Stimulated activated CD8-positive, alpha-beta memory T cell treated with anti-CD3 and anti-CD28 coated beads, Interleukin-12 subunit alpha, Interleukin-12 subunit beta, amount 100 ng/mL, for 1 hour (primary cell): ENCODE measurements at places on chromosomes 7 and 10.

DNA sequence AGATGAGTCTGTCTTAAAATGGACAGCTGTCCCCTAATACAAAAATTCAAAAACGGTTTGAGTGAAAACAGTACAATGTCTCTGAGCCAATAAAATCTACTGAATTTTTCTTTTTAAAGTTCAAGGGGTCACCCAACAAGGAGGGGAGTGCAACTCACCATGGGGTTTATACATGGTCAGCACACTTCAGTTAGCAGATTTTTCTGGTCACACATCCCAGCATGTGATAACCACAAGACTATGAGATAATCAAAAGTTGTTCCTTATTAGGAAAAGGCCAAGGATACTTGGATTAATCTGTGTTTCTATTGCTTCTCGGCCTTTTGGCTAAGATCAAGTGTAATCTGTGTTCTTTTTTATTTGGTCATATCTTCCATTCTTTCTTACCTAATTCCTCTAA lies 31.6 kb downstream of the ABCB5 start:
- no peak for DNase-seq

DNA sequence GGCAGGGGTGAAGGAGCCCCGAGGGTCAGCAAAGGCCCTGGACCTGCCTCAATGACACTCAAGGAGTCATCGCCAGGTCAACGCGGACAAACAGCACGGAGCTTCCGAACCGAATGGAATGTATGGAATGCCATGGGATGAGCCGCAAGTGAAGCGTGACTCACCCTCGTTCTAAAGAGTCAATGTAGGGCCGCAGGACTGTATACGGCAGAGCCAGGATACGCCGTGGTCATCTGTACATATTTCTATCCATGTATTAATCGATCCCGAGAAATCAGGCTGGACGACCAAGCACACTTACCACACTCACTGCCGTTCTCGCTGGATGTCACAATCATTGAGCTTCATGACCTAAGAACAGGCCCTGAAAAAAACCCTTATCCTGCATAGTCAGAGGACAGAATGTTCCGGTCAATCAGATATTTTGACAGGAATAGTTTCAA lies 4.3 kb downstream of the SNX8 start:
- DNase-seq: no peak

DNA sequence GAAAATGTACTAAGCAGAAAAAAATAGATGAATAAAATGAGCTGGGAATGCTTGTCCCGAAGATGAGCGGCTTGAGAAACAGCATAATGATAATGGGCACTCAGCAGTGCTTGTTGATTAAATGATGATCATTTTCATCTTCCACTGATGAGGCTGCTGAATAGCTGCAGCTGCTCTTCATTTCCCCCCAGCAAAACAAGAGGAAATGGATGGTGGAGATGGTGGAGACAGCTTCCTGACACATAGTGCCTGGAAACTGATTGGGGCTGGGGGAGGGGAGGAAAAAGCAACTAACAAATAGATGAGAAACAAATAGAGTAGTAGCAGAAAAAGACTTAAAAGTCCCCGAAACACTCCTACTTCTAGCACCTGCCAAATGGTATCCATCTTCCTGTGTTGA lies 41.4 kb downstream of the MRC1 start:
- DNase-seq: no peak

- no peak for DNase-seq
Observed at GRCh38 chr10:120429395-120429794, 27.6 kb upstream of the PLPP4 start.

GRCh38 chr7:81744389-81744788 lies 25.5 kb downstream of the HGF start:
- DNase-seq: no peak

DNA sequence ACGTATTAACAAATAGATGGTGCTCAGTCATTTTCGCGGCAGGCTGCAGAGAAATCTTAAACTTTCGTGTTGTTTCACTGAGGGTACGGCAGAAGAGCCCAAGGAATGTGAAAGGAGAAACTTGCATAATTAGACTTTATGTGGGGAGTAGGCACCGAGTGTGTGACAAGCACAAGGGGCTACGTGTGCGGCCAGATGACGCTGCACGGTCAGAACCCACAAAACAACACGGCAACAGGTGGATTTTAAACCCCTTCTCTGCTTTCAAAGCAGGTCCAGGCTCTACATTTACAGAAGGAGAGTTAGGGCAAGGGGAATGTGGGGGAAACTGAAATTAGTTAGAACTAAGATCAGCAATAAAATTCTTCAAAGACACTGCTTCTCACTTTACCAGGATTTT lies 392 bp upstream of the UCN3 start:
- DNase-seq: no peak

GRCh38 chr7:123131556-123131955 lies 68.2 kb downstream of the SLC13A1 start:
- DNase-seq: no peak

DNA sequence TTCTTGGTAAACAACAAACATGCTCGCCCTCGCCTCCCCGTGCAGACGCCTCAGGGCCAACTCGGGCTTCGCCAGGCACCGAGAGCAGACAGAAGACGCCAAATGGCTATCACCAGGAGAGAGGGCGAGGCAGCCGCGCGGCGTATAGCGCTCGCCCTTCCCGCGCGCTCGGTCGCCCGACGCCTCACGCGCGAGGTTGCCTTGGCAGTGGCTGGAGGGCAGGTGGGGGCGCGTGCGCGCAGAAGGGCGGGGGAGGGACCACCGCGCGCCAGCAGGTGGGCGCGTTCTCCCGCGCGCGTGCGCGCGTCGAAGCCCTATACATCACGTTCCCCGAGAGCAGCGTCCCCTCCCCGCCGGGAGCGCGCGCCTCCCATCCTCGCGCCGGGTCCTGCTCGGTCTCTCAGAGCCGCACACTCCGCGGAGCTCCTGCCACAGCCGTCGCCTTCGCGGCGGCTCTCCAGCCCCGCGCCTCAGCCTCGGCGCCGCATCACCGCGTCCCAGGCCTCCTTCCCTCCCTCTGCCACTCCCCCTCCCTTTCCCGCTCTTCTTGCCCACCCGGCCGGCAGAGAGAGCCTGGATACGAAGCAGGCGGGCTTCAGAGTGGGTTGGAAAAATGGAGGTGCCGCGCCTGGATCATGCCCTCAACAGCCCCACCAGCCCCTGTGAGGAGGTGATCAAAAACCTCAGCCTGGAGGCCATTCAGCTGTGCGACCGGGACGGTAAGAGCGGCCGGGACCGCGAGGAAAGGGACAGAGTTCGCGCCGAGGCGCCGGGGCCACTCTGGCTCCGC lies at the start of gene PHYHIPL:
Gene PHYHIPL, plus strand, starts transcription at position 403 of the 790 bp plus-strand sequence. Its CDS starts 211 bp downstream, at position 614.
- DNase-seq: no peak

DNA sequence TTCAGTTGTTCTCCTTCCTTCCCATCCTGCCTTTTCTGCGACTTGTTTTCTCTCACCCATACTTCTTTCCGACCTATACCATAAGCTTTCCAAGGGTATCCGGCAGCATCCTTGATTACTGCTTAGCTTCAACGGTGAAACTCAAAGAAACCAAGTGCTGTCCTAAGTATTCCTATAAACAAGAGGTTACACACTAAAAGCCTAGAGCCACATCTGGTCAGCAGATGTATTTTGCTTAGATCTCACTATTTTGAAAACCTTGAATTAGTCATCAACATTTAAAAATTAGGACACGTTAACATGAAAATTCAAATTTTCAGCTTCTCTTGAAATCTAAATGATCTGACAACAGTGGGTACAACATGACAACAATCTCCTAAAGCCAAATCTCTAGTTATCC lies 20.0 kb downstream of the ARHGAP21 start:
- no peak for DNase-seq

GRCh38 chr7:28955356-28955717 lies 2.8 kb downstream of the TRIL start:
- DNase-seq: no peak

DNA sequence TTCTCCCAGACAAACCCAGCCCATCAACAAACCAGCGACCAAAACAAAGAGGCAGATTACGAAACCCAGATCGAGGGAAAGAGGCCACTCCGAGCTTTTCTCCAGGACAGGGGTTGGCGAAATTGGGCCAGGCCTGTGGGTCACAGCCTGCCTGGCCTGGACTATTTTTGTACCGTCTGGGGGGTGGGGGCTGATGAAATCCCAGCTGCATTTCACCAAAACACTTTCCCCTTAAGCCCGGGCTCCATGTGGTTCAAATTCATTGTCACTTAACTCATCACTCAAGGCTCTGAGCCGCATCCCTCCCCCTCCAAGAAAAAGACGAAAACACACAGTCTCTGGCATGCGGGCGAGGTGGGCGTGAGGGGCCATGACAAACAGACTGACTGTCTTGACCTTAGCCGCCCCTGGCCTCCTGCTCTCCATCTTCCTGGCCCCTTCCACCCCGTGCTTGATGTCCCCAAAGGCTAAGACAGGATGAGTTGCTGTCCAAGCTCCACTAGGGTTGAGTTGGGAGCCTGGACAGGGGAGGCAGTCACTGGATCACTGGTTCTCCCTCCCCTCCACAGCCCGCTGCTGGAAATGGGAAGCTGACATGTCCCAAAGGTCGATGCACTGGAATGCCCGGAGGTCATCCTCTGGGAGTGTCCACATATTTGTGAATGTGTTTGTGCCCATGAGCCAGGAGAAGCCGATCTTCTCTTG lies 19.2 kb downstream of the TMEM270 start:
- DNase-seq: no peak

GRCh38 chr10:128161031-128161430 lies 34.8 kb upstream of the MKI67 start:
- DNase-seq: no peak

- DNase-seq: no peak
Observed at GRCh38 chr7:105369944-105370343, 18.8 kb downstream of the SRPK2 start.

DNA sequence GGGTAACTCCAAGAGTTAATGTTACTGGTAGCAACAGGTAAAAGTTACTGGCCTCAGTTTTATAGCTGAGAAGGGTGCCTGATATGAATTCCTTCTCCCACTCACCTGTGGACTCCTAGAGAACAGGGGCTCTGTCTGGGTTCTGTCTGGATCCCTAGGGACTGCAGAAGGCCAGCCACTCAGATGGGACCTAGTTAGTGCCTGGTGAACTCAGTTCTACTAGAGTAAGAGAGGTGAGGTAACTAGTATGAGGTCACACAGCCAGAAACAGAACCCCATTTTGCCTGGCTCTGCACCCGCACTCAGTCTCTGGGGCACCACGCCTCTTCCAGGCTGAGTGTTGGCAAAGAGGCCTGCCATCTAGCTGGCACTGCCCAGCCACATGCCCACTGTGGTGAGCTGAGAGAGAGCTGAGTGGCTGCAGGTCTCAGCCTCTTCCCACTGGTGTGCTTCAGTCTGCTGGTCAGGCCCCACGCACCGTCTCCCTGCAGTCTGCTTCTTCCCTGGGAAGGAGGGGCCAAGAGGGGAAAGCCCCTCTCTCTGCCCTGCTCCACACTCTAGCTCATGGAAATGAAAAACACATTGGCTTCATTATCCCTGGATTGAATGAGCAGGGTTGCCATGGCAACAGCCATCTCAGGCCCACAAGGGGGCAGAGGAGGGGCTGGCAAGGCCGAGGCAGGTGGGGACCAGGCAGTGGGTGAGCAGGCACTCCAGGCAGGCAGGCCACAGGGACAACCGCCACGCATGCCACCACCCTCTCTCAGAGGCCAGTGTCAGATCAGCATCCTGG lies 110.6 kb downstream of the ZMIZ1 start:
- DNase-seq: no peak

GRCh38 chr7:25180946-25181345 lies 47.3 kb downstream of the NPVF start:
- no peak for DNase-seq

GRCh38 chr7:71558806-71559613 lies 427.1 kb downstream of the GALNT17 start:
- DNase-seq: no peak
